Activated CD4-positive, alpha-beta T cell treated with anti-CD3 and anti-CD28 coated beads, Interleukin-2, amount 10 ng/mL, durations not matched to agents 24 days and 14 days (primary cell): ENCODE measurements at places on chromosomes 12 and 14. TPM values are rescaled to one million over a fixed set of nuclear protein-coding genes. Genes with fewer than 3 reads are reported as not detected.

STON2 gene
- total RNA-seq: 0.14 and 0.30 TPM in 2 replicates

PLEK2 gene
- 0.95 and 1.7 TPM in 2 replicates for total RNA-seq

CCDC38 gene
- total RNA-seq: not detected in 2 replicates

CKB gene
- total RNA-seq: 14.2 and 21.1 TPM in 2 replicates

LRRC10 gene
- total RNA-seq: not detected in 2 replicates

UNC119B gene
- 25.5 and 26.2 TPM in 2 replicates for total RNA-seq

MIP gene
- not detected in 2 replicates for total RNA-seq

UBE3B gene
- 28.9 and 32.2 TPM in 2 replicates for total RNA-seq

PTPN21 gene
- 0.05 and 0.21 TPM in 2 replicates for total RNA-seq

WNT1 gene
- total RNA-seq: not detected in 2 replicates

BEST3 gene
- not detected in 2 replicates for total RNA-seq

CLEC6A gene
- not detected in 2 replicates for total RNA-seq

SEL1L gene
- total RNA-seq: 57.4 and 58.8 TPM in 2 replicates

FBXO21 gene
- total RNA-seq: 28.0 and 28.1 TPM in 2 replicates

IFT81 gene
- total RNA-seq: 1.5 and 1.6 TPM in 2 replicates

BCL2L14 gene
- total RNA-seq: 13.0 and 14.2 TPM in 2 replicates

RERG gene
- not detected in 2 replicates for total RNA-seq

ACOT6 gene
- not detected in 2 replicates for total RNA-seq

CD69 gene
- 106 and 111 TPM in 2 replicates for total RNA-seq

FAM90A1 gene
- 0.14 and 0.31 TPM in 2 replicates for total RNA-seq

RALGAPA1 gene
- 33.5 and 35.1 TPM in 2 replicates for total RNA-seq

DUSP6 gene
- 95.5 and 96.7 TPM in 2 replicates for total RNA-seq

C3AR1 gene
- total RNA-seq: 0.56 and 0.73 TPM in 2 replicates

KRT1 gene
- not detected in 2 replicates for total RNA-seq

SPTB gene
- total RNA-seq: not detected in 2 replicates

KRT71 gene
- total RNA-seq: not detected in 2 replicates

EXOC3L4 gene
- total RNA-seq: not detected in 2 replicates

CCDC175 gene
- total RNA-seq: not detected in 2 replicates

IL26 gene
- 6.9 and 7.7 TPM in 2 replicates for total RNA-seq

RND1 gene
- 4.4 and 5.7 TPM in 2 replicates for total RNA-seq

TSPAN11 gene
- total RNA-seq: not detected in 2 replicates

KITLG gene
- total RNA-seq: 0.09 and 0.30 TPM in 2 replicates

DENR gene
- total RNA-seq: 88.7 and 89.6 TPM in 2 replicates

CISTR gene
- total RNA-seq: not detected in 2 replicates
